Retina (tissue), 1 donor: ENCODE measurements at places on chromosomes 6 and 20.

- DNase-seq = peak; percentile 48
These were observed 40.7 kb upstream of the MROH8 start for GRCh38 chr20:37219751-37220668.

- no peak for DNase-seq
These were observed 125.6 kb upstream of the MARCKS start for GRCh38 chr6:113731541-113731940.

DNA sequence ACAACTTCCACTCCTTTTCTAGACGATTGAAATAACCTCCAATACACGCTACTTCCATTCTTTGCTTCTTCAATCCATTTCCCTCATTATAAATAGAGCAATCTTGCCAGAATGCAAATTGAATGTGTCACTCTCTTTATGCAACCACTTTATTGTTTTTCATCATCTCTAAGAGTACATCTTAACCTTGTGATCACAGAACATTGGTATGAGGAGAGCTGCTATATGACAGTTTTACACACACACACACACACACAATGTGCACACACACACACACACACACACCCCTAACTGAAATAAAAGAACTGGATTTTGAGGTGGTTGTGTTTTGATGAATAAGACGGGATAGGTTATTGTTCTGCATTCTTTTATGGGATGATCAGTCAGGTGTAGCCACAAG is 187.0 kb downstream of the HDGFL1 start:
- no peak for DNase-seq

DNA sequence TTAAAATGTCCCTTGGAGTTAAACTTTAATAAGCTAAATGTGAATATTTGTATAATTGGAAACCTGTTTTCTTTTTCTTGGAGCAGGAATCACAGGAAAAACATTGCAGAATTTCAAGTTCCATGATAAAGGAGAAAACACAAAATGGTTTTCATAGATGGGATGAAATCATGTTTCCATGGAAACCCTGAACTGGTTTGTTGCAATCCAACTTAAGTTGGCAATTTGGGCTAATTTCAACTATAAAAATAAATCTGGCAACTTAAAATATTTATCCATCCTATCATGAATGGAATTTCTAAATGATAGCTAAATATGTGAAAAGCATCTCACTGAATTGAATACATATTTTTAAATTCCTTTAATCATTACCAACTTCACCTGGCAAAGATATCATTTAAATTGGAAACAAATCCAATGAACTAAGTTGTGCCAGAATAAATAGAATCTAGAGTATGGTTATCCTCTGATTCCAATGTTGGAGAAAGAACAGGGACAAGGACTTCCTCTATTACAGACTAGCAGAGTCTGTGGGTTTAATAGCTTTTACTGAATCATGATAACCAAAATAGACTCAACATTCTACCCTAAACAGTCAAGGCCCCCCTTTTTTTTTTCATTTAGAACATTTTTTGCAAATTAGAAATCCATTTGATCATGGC is 33.2 kb downstream of the COL21A1 start:
- DNase-seq = no peak

GRCh38 chr20:20649945-20650344 is 62.5 kb downstream of the RALGAPA2 start:
- DNase-seq = no peak

DNA sequence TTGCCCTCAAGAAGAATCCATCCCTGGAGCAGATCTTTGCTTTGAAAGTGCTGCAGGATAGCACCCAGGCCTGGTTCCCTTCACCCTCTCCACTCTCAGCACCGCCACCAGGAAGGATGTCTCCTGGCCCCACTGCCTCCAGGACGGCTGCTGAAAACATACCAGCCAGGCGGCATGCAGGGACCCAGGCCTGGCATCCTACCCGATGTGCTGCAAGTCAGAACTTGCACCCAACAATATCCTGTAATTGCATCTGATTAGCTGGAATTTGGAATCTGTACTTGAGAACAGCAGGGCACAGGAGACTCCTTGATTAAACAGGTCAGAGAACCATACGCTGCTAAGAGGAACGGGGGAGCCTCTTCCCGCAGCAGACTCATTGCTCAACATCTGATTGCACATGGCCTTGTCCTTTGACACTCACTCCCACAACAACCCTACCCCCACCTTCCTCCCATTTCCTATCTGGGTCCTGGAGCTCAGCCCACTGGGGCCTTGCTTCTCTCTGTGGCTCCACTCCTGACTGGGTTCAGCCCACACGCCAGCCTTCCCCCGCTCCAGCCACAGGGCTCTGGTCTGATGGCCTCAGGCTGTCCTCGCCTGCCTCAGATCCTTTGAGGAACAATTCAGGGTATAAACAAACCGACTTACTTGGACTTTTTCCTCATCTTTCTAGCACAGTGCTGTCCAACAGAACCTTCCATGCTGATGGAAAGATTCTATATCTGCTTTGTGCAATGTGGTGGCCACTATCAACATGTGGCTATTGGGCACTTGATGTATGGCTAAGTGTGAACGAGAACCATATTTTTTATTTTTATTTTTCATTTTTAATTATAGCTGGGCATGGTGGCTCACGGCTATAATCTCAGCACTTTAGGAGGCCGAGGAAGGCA is 78.0 kb downstream of the FGD2 start:
- DNase-seq = peak; percentile 30

DNA sequence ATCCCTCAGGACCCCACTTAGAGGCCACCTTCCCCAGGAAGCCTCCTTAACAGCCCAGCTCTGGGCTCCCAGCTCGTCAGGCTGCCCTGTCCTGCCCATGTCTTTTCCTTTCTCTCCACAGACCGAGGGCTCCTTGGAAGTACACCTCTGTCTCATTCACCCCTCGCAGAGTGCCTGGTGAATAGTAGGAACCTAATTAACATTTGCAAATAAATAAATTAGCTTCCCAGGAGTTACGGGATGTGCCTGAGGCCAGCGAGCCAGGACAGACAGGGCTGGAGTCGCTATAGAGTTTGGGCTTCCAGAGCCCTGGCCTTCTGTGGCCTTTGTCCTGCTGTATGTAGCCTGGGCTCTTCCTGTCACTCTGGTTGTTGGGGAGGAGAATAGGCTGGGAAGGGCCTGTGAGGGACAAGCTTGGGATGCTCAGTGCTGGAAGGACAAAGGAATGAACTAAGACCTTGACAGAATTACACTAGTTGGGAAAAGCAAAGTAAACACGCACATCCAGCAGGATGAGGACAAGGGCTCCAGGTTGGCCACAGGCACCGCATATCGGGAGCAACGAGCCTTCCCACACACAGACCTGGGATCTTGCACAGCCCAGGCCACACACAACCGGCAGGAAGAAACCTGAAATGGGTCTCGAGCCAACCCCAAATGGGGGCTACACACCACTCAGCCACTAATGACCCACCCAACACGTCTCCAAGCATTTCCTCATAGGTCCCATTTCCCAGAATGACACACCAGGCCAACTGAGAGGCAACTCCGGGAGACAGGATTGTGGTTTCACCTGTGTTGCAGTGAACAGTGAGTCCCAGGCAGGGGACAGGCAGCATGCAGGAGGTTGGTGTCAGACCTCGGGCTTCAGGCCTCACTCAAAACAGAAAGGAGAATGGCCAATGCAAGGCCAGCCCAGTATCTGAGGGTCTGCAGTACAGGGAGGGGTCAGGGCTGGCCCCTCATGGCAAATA is 9.7 kb downstream of the MAP1LC3A start:
- DNase-seq = no peak

DNA sequence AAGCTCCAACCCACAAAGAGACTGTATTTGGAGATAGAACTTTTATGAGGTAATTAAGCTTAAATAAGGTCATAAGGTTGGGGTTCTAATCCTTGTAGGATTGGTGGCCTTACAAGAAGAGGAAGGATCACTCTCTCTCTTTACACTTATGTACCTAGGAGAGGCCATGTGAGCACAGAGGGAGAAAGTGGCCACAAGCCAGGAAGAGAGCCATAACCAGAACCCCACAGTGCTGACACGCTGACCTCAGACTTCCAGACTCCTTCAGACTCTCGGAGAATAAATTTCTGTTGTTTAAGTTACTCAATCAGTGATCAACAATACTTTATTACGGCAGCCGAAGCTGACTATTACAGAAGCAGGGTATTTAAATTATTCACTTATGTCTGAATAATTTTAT is 430.5 kb upstream of the EPHA7 start:
- DNase-seq = no peak

GRCh38 chr6:45148711-45149341 is 179.3 kb upstream of the RUNX2 start:
- no peak for DNase-seq
